ENCODE measurements at places on chromosomes 3 and 15.

GRCh38 chr3:70621451-70621850, 309.0 kb upstream of the MDFIC2 start:
- DNase-seq = no peak

DNA sequence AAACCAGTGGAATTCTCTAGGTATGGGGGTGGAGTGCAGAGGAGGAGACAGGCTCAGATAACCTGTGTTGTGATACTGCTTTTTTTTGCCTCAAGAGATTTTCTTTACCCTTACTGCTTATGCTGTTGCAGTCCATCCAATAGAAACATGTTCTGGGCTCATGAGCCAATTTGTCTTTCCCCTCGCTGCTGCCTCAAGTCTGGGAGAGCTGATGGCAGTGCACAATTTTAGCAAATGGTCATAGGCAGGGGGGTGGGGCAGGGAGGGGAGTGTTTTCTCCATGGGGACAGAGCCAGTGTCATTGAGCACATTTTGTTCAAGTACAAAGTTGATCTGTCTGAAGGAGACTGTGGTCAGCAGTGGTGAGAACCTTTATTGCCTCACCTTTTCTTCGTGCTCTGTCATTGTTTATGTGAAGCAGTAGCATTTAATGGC, 134.9 kb downstream of the MBNL1 start:
- no peak for DNase-seq

GRCh38 chr15:98321896-98322295, 326.4 kb upstream of the IGF1R start:
- DNase-seq = no peak

DNA sequence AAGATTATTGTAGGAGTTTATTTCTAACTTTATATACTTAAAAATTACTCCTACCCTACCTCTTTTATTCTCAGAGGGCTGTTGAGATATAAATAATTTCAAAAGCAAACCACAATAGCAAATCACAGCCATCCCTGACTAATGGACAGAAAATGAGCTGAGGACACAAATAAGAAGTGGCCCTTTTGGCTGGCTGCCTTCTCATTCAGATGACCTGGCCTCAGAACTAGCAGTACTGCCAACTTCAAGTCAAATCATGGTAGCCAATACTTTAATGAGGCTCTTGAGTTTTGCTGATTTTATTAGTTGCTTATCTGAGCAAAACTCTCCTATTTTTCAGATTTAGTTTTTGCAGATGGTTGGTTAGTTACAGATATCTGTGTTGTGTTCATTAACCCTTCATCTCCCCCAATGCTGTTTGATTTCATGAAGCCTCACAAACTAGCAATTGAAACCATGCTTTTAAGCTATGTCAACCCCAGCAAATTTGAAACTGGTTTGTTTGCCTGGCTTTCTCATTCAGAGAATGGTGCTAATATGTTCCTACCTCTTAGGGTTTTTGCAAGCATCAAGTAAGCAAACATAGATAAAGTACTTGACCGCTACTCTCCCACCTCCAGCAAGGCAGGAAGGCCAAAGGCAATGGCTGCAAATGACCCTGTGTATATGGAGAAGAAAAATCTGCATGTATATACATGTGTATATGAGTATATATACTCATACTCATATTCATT, 73.4 kb upstream of the HACD2 start:
- no peak for DNase-seq

DNA sequence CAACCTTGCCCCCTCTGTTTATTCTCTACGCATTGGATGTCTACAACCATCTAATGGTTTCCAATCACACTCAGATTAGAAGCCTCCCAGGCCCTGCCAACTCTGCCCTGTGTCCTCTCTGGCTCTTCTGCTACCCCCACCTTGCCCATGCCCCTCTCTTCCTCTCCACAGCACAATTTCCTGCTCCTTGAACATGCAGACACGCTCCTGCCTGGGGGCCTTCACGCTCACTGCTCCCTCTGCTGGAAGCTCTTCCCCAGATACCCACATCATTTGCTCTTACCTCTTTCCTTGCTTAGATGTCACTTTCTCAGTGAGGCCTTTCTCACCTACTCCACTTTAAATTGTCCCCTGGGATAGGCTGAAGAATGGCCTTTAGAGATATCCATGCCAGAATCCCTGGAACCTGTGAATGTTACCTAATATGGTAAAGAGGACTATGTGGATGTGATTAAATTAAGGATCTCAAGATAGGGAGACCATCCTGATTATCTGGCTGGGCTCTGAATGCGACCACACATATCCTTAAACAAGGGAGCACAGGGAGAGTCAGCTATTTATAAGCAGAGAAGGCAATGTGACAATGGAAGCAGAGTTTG, 9.9 kb downstream of the KY start:
- peak; percentile 5 for DNase-seq

GRCh38 chr3:16148783-16149182, 25.7 kb upstream of the GALNT15 start:
- DNase-seq = no peak

- DNase-seq = peak; percentile 3
Measured at GRCh38 chr15:89472785-89473256, 23.6 kb downstream of the RHCG start.

- DNase-seq = no peak
Measured at GRCh38 chr15:100438570-100438969, 90.2 kb downstream of the CERS3 start.

- no peak for DNase-seq
Measured at GRCh38 chr3:42658091-42658770, 4.7 kb downstream of the ZBTB47 start.

DNA sequence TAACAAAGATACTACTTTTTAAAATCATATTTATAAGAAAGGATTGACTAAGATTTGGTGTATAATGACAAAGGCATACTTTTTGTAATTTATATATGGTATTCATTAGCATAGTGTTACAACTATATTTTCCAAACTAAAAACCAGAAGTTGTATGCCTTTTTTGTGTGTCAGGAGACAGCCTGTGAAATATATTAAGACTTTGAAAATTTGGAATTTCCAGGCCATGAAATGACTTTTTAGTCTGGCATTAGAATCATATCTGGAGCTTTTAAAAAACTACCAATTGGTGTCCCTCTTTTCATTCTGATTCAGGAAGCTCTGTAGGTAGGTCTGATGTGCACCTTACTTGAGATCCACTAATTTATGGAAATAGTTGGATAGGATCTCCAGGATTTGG, 41.9 kb downstream of the CALML4 start:
- DNase-seq = no peak

- DNase-seq = no peak
Measured at GRCh38 chr3:179715582-179715981, 62.7 kb downstream of the USP13 start.

DNA sequence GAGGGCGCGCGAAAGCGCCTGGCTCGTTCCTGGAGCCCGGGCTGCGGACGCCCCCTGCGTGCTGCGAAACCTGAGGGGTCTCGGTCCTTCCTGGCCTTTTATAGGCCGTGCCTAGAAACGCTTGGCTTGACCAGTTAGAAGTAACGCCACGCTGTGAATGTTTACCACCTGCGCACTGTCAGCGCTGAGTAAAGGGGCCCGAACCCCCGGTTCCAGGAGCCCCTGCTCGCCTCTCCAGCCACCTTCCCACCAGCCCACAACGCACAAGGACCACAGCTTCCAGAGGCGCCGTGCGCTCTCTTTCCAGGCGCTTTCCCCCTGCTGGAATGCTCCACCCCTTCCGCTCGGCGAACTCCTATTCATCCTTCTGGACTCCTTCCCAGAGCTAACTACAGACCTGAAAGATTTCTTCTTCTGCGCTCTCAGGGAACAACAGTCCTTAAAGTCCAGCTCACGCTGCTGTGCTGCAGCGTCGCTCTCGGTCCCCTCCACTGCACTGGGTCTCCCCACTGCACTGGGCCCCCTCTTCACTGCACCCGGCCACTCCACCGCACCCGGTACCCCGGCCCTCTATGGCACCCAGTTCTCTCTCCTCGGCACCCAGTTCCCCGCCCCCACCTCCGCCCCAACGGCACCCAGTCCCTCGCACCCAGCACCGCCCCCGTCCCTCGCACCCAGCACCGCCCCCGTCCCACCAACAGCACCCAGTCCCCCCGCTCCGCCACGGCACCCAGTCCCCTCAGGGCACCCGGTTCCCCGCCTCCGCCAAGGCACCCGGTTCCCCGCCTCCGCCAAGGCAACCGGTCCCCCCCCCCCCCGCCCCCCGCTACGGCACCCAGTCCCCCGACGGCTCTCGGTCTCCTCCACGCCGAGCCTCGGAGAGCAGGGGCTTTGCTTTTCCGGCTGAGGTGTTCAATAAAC, 69.8 kb downstream of the SQOR start:
- DNase-seq = no peak

DNA sequence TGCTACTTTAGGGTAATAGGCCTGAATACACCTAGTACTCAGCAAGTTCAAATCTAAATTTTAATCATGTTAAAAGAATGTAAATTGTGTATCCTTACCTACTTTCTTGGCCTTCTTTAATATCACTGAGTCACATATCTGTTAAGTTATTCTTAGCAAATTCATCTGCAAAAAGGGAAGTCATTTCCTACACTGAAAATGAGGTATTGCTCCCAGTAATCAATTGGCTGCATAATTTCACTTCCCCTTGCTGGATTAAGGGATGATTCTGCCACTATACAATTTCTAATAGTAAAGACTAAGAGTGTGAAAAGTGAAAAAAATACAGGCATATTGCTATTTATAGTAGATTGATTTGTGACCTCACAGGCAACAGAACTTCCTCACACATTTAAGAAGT, 47.8 kb downstream of the CCDC54 start:
- DNase-seq = no peak

- peak; percentile 67 for DNase-seq
Measured at GRCh38 chr3:94453864-94454263, 391.0 kb downstream of the NSUN3 start.

GRCh38 chr3:151630938-151631441, 102.7 kb upstream of the AADACL2 start:
- peak; percentile 86 for DNase-seq

DNA sequence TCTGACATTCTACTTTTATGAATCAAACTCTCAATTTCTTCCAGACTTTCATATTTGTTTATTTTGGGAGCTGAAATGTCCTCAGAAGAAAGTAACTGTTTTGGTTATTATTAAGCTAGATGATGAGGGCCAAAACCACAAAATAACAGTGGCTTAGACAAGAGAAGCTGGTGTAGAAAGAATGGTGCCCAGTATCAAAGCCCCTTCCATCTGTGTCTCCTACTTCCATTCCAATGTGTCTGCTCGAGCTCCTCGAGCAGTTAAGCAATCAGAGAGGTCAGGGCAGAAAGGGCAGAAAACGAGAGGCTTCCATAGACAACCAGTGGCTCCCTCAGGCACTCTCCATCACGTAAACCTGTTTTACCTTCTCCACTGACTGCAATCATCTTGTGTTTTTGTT, 59.7 kb upstream of the MAGI1 start:
- no peak for DNase-seq

DNA sequence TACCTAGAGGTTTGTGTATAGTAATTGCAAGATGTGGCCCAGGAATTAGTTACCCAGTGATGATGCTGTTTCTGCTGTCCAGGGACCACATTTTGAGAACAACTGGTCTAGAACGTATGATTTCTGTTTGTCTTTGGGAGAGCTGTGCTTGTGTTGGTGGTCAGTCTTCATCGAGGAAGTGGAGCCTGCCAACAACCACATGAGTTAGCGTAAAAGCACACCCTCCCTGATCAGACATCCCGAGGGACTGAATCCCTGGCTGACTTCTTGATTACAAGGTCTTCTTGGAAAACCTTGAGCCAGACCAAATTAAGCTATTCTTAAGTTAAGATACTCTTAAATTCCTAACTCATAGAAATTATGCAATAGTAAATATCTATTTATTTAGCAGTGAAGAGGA, 81.7 kb upstream of the ZPLD1 start:
- no peak for DNase-seq

DNA sequence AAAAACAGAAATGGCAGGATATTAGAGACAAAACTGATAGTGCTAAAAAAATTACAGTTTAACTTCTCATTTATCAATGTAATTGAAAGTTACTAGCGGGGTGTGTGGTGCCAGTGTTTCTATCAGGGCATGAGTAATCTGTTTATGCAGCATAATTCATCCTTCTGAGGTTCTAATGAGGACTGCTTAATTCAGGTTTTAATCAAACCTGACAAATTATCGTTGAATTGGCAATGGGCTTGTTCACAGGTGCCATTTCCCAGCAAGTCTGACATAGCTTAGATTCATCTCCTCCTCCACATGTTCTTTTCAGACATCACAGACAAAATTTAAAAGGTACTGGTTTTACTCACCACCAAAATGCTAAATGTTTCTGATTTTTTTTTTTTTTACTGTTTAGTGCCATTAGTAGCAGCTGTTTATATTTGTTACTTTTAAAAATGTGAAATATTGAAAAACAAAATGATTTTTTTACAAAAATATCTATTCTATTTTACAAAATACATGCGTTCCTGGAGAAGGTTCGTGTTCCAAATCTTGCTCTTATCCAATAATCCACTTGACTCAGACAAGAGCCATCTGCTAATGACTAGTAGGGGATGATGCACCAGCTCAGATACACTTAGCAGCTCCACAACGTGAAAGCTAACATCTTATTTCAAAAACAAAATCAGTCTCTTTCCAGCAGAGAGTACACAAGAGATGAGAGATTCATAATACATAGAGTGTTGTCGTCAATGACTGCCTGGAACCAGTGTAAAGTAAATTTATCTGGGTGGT, 447.7 kb upstream of the DPPA4 start:
- no peak for DNase-seq

- DNase-seq = no peak
Measured at GRCh38 chr3:134326760-134327593, 47.3 kb downstream of the AMOTL2 start.

DNA sequence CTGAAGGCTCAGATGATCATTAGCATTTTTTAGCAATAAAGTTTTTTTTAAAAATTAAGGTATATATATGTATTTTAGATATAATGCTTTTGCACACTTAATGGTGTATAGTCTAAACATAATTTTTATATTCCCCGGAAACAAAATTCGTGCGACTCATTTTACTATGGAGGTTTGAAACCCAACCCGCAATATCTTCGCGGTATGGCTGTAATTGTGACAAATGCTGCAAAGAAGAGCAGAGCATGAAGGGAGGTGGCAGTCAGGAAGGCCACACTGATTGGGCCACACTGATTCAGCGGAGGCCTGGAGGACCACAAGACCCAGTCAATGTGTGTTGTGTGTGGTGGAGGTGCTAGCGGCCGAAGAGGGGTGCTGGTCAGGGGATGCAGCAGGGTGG, 4.5 kb upstream of the CYP8B1 start:
- DNase-seq = no peak

GRCh38 chr15:85955501-85956391, 123.9 kb upstream of the AGBL1 start:
- no peak for DNase-seq

DNA sequence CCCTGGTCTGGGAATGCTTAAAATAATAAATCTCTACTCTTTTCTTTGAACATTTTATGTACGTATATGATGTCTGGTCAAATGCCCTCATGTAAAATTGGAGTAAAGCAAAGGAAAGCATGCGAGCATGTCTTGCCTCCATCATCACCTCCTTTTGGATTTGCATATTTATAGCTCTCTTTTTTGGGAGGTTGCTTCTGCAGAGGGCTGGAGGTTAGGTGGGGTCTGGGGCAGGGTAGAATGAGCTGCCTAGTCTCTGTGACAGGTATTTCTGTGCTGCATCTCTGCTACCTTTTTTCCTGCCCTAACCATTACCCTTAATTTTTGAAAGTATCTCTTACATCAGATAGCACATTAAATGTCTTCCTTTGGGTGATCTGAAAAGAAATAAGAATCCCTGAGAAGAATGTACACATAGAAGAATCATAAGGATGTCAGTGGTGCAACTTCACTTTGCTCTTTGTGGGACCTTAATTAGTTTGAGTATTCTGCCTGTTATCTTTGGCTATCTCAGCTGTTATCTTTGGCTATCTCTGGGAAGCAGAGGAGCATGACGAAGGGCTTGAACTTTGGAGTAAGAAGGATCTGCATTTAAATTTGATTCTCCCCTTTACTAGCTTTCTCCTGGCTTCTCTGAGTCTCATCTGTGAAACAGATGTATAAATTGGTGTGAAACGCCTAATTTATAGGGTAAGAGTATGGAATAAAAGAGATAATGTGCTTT, 40.2 kb downstream of the PPM1L start:
- no peak for DNase-seq

All from NCI-H510A treated with DMSO at 0.1 percent for 48 hours (cell line).